Mucosa of descending colon (tissue), 3 donors: ENCODE measurements at places on chromosomes 12 and 14. TPM values are rescaled to one million over a fixed set of nuclear protein-coding genes. Genes with fewer than 3 reads are reported as not detected.

Gene IL26
- not detected for total RNA-seq

Gene SLCO1B1
- not detected for total RNA-seq

DNA sequence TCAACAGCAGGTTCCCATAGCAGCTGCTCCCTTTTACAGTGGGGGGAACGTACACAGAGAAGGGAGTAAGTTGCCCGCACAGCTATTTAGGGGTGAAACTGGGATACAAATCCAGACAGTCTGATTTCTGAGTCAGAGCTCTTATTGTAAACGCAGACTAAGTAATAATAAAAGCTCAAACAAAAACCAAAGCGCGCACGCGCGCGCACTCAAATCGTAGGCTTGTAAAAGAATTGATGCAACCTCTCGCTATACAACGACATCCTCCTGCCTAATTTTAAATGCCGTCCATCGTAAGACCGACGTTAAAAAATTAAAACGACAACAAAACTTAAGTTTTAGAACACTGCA lies 747 bp upstream of the DACT1 start:
- DNase-seq: peak; percentile 61

DNA sequence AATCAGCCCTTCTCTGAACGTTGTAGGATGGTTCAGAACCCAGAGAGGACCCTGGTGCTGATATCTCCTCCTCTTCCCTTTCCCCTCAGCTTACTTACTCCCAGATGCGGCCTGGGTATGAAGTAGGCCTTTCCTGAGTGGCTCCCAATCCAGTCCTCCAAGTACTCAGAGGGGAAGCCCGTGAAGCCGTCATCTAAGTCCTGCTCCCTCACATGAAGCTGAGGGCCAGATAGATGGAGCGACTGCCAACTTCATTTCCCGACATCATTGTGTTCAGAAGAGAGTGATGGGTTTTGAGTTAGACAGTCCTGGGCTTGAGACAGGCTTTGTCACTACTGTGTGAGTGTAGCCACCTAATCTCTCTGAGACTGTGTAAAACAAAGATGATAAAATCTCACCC lies 2.7 kb downstream of the APOLD1 start:
- DNase-seq: no peak

DNA sequence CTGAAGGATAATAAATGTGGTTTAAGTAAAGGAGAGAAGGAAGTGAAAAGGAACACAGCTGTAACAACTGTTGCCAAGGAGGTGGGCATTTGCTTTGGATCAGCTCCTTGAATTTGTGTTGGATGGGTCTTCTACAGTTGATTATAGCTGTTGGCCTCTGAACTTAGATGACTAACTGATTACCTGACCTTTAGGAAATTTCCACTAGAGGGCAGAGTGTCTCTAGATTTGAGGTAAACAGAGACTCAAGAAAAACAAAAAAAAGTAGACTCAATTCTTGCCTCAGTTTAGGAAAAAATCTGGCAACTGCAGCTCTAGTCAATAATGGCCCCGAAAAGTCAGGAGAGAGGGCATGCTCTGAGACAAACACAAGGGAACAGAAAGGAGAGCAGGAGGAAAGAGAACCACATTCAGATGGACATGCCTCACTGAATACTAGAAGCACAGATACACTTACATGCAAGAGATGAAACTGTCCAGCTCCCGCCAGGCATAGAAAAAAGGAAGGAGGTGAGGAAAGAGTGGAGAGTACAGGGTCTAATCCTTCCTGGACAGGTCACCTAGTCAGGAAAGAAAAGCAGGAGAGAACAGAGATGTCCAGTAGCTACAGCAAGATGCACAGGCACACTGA lies 20.6 kb downstream of the COX14 start:
- DNase-seq: no peak

DNA sequence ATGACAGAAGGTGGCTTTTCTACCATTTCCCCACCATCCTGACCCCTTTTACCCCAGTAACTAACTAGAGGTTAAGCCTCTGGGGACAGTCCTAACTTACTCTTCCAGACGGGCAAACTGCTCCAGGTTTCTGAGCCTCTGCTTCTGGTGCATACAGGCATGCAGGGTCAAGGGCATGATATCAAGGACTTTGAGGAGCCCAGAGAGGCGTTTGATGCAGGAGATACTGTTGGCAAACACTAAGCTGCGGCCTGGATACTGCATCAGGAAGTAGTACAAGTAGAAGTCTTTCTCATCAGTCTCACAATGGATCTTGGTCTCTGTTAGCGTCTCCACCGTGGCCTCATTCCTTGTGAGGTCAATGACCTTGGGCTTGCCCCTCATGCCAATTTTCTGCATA lies 21.0 kb downstream of the DDX24 start:
- DNase-seq: no peak

DNA sequence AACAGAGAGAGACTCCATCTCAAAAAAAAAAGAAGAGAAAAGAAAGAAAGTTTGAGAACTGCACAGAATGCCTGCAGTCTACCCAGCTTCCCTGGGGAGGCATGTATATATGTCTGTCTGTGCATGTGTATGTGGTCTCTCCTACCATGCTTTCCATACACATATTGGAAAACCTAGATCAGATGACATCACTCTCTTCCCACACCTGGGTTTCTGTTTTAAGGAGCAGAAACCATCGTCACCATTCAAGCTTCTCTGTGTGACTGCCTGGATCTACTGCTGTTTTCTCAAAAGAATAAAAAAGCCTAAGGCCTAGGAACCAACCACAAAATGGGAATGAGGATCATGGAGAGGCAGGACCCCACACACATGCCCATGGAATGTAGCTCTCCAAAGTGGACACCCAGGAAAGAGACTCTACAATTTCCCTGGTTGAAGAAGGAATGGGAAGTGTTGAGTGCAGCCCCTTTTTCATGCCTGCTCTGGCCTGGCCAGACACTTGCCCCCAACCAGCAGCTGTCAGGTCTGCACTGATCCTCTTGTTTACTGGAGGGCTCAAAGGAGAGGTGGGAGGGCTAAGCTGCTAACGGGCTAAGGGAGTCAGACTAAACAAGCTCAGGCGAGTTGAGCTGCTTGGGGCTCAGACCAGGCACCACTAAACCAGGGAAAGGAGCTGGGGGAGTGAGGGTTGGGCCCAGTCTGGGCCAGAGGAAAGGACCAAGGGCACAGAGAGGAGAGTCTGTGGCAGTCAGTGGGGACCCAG lies 7.7 kb upstream of the PCK2 start:
- no peak for DNase-seq

DNA sequence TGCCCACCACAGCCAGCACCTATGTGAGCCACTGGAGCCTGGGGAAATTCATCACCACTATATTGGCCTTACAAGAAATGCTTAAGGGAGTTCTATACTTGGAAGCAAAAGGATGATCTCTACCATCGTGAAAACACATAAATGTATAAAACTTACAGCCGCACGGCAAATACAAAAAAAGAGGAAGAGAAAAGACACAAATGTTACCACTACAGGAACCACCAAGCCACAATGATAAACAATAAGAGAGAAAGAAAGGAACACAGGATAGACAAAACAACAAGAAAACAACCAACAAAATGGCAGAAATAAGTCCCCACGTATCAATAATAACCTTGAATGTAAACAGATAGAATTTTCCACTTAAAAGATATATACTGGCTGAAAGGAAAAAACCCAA lies 267.5 kb downstream of the TMEM121 start:
- DNase-seq: no peak

DNA sequence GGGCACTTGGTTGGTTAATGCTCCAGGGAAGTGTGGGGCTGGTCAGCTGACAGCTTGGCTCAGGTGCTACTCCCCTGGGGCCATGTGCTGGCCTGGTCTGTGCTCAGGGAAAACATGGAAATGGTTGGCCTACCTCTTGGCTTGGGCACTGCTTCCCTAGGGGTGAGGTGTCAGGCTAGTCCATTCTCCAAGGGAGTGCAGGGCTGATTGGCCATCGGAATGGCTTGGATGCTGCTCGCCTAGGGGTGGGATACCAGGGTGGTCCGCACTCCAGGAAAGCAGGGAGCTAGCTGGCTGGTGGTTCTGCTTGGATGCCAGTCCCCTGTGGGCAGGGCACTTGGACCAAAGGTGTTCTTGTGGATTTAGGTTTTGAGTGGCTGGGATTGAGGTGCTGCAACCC lies 245.7 kb downstream of the RAD51B start:
- no peak for DNase-seq

GRCh38 chr12:105820429-105821125 lies 318.2 kb downstream of the NUAK1 start:
- DNase-seq: no peak

DNA sequence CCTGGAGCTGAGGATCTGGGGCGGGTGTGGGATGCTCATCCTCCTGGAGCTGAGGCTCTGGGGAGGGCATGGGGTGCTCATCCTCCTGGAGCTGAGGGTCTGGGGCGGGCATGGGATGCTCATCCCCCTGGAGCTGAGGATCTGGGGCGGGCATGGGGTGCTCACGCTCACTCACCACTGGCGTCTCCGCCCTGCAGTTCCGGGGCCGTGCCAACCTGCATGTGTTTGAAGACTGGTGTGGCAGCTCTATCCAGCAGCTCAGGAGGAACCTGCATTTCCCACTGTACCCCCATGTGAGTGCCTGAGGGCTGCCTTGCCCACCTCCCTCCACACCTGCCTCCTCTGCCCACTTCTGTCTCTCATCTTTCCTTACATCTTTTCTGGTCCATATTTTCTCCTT lies 84.4 kb downstream of the B4GALNT3 start:
- DNase-seq: no peak

- DNase-seq: no peak
These were observed 285.5 kb upstream of the SFSWAP start for GRCh38 chr12:131425112-131426075.
